ENCODE measurements at places on chromosomes 2 and 18. TPM values are rescaled to one million over a fixed set of nuclear protein-coding genes. Genes with fewer than 3 reads are reported as not detected.

MC5R gene
- not detected for total RNA-seq

NT5C1B gene
- total RNA-seq: not detected

C2orf78 gene
- total RNA-seq: not detected

- DNase-seq: no peak
Observed at GRCh38 chr2:83633423-83633822, 825.7 kb downstream of the SUCLG1 start.

- no peak for DNase-seq
Observed at GRCh38 chr2:27715318-27716210, 51.9 kb downstream of the SLC4A1AP start.

DNA sequence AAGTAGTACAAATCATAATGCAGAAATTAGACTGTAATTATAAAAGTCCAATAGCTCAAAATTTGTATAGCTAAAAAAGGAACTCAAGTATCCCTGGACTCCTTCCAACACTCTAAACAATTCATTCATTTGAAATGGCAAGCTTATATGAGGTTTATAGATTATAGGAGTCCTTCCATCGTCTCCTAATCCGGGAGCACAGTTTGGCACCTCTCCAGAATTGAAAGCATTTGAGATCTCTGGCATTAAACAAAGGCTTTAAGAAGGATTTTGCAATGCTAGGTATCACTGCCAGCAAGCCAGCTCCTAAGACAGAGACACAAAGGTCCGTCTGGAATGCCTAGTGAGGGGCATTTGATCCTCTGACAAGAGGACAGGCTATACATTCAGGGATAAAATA lies 90.9 kb downstream of the ACVR1 start:
- no peak for DNase-seq

DNA sequence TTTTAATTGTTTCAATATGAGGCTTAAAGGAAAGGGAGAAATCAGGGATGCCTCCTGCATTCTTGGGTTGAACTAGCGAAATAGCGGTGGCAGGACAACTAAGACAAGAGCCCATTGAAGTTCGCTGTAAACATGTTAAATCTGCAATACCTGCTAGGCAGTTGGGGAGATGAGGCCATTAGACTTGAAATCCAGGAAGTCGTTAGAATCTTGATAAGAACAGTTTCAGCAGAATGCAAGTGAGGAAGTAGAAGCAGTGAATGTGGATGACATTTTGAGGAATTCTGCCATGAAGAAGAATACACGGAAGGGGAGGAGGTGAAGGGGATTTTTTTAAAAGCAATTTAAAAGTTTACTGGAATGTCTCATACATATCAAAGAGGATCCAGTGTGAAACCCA lies 109.7 kb downstream of the LPIN1 start:
- DNase-seq: no peak

DNA sequence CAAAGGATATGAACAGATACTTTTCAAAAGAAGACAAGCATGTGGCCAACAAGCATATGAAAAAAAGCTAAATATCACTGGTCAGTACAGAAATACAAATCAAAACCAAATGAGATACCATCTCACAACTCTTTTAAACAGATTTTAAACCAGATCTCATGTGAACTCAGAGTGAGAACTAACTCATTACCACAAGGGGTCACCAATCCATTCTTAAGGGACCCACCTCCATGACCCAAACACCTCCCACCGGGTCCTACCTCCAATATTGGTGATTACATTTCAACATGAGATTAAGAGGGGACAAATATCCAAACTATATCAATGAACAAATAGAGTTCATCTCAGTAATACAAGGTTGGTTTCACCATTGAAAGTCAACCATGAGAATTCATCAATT lies 319.8 kb upstream of the GULP1 start:
- no peak for DNase-seq

DNA sequence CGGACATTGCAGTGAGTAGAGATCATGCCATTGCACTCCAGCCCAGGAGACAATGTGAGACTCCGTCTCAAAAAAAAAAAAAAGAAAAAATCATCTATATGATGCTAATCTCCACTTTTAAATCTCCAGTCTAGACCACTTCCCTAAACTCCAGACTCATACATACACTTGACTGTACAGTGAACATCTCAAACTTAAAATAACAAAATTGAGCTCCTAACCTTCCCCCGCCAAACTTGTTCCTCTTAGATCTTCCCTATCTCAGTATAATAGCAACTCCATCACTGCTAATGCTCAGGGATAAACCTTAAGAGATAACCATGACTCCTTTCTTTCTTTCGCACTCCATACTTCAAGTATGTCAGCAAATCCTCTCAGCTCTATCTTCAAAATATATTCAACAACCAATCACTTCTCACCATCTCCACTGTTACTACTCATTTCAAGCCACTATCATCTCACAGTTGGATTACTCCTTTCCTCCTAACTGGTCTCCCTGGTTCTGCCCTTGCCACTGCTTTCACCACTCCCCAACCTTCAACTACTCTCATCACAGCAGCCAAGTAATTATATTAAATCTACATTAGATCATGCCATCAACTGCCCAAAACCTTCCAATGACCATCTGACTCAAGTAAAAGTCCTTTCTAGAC lies 12.0 kb downstream of the MEMO1 start:
- DNase-seq: no peak

All from pulmonary artery endothelial cell (primary cell).